AG08395 (cell line): ENCODE measurements at places on chromosomes 7 and 10.

GRCh38 chr10:14751921-14752320, 22.8 kb downstream of the FAM107B start:
- peak; percentile 58 for DNase-seq

DNA sequence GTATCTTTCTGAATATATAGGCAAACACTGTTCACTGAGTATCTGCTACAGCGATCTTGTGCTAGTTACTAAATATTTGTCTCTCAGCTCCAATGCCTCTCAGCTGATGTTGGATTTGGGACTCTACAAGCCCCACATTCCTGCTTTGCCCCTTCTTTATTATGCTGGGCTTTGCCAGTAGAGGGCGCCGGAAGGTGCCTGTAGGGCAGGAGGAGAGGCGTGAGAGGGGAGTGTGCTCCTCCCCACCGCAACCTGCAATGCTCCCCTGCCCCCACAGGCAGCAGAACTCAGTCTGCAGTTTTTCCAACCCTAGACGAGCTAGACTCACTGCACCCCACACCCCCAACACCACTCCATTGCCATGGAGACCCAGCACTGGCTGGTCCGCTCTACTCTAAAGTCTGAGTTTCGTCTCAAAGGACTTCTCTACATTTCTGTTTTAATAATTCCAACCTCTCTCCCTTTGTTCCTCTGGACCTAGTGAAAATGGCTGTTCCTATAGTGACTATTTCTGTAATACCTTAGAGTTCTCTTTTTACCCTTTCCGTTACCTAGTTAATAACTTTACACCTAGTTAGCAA, 337.6 kb downstream of the CCSER2 start:
- DNase-seq = no peak

DNA sequence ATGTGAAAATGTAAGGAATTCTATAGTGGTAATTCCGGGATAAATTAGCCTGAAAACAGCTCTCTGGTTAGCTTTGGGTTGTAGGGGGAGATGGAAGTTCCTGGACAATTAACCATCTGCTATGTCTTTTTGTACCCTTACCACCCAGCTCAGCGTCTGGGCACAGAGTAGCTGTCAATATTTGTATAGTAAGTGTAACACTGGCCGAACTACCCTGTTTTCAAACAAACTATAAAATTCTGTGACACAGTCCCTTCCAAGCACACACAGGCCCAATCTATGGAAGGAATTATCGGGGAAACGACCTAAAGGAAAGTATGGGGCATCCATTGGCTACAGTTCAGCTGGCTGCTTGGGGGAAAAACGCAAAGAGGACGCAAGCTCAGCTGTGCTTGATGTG, 869 bp upstream of the LHFPL3 start:
- no peak for DNase-seq

DNA sequence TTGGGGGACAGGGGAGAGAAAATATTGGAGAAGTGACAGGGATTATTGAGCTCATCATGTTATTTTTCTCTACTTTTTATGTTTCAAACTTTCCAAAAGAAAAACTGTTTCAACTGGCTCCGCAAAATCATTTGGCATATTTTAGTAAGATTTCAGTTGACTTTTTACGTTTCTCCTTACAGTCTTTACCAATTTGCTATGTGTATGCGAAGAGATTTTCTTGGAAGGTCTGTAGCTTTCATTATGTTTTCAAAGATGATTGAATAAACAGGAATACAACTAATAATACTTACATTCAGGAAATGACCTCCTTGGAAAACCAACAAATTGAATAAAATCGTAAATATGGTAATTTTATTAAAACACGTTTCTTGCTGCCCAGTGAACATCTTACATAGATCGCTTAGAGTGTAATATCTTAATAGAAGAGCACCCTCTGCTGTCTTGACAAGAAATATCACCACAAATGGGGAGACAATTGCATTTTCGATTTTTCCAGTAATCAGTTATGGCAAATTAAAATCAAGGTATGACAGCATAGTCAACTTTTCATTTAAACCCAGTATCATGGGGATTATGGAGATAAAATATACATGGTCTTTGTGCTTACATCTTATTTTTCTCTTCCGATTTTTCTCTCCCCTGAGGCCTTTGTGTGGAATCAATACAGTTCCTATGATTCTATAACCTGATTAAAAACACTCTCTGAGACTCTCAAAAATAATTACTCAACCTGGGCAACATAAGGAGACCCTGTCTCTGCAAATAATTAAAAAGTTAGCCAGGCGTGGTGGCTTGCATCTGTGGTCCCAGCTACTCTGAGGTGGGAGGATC, 43.1 kb downstream of the MBL2 start:
- peak; percentile 58 for DNase-seq

- DNase-seq = no peak
Measured at GRCh38 chr7:114711241-114711640, 210.7 kb upstream of the MDFIC start.
